ENCODE measurements at places on chromosomes 13 and 19.
A peak's percentile ranks its signal among the peaks of the same experiment; 100 is the strongest.

- no peak for DNase-seq
These were observed 3.0 kb upstream of the APC2 start for GRCh38 chr19:1446713-1447481.

DNA sequence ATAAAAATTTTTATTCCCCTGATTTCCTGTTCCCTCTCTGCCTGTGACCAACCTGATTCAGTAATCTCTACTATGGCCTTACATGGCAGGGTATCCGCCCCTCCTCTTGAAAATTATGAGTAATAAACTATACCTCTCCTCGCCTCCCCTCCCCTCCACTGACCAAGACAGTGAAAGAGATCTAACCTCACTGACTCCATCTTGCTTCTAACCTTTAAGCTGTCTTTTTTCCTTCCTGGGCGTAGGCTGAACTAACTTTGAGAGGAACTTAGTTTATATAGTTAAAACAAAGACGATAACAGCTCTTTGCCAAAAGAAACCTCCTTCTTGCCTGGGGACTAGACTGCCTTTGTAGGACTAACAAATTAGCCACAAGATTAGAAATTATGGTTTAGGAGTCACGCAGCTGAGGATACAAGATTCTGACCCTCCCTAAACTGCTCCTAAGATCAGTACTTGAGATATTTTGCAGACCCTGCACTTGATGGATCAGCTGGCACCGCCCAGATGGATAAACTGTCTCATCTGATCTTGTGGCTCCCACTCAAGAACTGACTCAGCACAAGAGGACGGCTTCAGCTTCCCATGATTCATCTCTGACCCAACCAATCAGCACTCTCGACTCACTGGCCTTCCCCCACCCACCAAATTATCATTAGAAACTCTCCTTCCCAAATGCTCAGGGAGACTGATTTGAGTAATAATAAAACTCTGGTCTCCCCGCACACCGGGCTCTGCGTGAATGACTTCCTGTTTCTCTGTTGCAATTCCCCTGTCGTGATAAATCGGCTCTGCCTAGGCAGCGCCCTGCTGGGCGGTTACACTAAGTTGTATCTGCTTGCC is 187.1 kb downstream of the TDRD3 start:
- peak; percentile 19 for DNase-seq

GRCh38 chr19:2329501-2329916 is 1.0 kb downstream of the SPPL2B start:
- no peak for DNase-seq

- DNase-seq, result no peak
These were observed 279.8 kb upstream of the EDNRB start for GRCh38 chr13:78198419-78198818.

DNA sequence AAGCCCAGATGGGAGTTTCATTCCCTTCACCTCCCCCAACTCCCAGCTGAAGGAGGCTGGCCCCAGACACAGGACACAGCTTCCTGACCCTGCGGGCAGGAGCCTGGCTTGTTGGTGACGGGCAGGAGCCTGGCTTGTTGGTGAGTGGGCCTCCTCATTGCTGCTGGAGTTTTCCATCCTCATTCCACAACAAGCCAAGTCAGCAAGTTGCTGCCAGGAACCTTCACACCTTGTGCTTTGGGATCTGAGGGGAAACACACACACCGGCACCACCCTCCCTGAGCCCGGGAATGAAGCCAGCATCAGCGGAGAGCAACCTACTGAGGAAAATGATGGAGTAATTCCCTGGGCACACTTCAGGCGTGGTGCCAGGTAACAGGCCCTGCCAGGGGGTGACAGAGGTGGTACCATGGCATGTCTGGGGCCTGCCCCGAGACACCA is 74.9 kb downstream of the ALOX5AP start:
- no peak for DNase-seq

- DNase-seq, result no peak
These were observed 17.5 kb downstream of the LATS2 start for GRCh38 chr13:21043898-21044297.

- peak; percentile 71 for DNase-seq
These were observed 32.9 kb upstream of the SACS start for GRCh38 chr13:23466144-23467002.

DNA sequence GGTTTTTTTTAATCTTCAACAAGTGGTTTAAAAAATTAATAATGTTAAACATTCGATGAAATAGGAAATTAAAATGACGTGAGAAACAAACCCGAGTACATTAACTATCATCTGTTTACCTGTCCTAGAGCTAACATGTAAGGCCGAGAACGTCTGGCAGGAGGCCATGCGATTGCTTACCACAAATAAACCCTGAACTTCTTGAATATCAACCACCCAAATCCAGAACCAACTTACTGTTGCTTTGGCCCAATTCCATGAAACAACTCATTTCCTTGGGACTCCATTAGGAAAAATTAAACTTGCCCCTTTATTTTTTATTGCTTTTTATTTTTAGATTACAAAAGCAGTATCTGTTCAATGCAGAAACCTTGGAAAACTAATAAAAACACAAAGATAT is 228.9 kb upstream of the IRS2 start:
- no peak for DNase-seq

GRCh38 chr13:94291631-94292322 is 187.7 kb downstream of the DCT start:
- DNase-seq, result no peak

DNA sequence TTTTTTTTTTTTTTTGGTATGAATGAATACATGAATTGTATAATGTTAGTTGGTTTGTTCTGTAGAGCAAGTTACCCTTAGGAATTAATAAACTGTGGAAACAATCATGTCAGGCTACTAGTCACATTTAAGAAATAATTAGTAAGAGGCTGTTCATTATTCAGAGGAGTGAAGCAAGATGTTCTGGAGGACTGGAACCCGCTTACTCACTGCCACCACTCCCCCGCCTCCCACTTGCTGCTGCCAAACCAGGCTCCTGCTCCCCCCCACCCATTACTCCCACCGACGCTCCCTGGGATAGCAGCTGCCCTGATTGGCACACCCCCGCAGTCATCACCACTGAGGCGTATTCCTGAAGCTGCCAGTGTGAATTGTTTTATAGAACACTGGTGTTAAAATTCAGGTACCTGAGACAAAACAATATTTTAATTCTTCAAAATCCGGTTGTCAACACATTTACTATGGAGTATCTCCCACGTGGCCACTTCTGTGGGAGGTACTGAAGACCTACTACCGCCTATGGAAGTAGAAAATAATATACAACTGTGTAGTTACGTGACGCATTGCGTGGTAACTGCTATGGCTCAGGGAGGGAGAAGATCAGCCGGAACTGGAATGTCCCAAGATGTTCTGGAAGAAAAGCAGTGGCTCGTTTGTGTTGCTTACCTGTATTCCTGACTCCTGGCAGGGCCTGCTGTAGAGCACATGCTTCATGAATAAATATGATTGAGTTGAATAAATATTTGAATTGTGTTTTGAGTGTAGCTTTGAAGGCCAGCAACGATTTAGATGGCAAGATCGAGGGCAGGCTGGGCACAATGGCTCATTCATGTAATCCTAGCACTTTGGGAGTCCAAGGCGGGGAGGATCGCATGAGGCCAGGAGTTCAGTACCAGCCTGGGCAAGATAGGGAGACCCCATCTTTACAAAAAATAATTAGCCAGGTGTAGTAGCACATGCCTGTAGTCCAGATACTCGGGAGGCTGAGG is 1.7 kb downstream of the DPY19L3 start:
- DNase-seq, result no peak

GRCh38 chr13:21075011-21075378 is 13.6 kb upstream of the LATS2 start:
- peak; percentile 57 for DNase-seq

DNA sequence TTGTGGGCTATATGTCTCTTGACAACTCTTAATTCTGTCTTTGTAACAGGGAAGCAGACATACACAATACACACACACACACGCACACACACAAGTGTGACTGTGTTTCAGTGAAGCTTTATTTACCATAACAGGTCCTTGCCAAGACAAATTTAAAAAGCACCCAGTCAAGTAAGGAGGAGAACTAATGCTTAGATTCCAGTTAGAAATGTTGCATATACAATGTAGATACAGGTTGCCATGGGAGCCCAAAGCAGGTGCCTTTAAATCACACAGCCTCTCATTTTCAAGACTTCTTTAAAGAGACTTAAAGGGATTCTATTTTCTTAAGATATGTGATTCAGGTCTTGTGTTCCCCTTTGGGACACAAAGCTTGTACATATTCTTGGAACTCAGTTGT is 1551.9 kb downstream of the EFNB2 start:
- no peak for DNase-seq

DNA sequence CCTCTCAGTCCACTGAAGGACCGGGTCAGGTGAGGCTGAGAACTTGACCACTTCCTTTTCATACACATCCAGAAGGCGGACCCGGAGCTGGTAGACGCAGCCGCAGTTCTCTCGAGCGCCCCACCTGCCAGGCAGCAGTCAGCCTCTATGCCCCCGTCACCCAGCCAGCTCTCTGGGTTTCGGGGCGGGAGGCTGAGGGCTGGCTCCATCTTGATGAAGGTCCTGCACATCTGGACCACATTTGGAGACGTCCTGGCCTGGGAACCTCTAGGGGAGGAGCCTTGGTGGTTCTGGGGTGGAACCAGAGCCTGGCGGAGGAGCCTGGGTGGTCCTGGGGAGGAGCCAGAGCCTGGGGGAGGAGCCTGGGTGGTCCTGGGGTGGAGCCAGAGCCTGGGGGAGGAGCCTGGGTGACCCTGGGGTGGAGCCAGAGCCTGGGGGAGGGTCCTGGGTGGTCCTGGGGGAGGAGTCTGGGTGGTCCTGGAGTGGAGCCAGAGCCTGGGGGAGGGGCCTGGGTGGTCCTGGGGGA is 14.3 kb downstream of the MRPS12 start:
- no peak for DNase-seq

GRCh38 chr13:93496985-93497673 is 270.5 kb downstream of the GPC6 start:
- DNase-seq, result no peak

- no peak for DNase-seq
These were observed 1591.3 kb downstream of the EFNB2 start for GRCh38 chr13:104944176-104944575.

GRCh38 chr13:74444161-74444571 is 310.0 kb upstream of the KLF12 start:
- DNase-seq, result no peak

DNA sequence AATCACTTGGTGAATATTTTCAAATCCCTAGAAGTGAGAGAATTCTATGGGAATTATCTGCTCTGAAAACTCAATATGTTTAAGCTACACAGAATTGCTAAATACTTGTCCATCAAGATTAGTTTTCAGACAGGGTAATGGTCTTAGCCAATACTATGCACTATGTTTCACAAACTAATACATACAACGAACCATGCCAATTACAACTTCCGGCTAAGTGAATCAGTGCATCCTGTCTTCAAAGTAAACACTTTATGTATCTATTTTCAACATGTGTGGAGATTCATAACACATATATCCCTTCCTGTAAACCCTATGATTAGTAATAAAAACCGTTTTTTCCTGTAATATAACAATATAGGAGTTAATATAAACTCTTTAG is 181.5 kb downstream of the POSTN start:
- DNase-seq, result no peak

DNA sequence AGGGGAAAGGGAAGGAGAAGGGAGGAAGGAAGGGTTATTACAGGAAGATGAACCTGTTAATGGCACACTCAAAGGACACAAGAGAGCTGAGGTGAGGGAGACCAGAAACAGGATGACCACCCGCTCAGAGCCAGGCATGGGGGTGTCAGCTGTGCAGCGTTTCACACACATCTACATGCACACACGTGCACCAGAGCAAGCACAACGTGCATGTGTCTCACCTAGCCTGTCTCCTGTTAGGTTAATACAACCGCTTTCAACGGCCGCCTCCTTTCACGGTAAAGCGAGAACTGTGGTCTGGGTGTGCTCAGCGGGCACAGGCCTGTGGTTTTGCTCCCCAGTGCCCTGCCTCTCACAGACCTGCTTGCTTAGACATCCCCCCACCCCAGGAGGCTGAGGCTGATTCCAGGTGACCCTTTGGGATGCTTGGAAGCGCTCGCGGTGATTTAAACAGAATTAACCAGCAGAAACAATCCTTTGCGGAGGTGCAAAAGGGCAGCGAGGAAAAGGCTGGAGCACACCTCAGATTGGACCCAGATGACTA is 27.4 kb downstream of the IRS2 start:
- DNase-seq, result no peak

GRCh38 chr19:6903446-6903845 is 16.1 kb downstream of the ADGRE1 start:
- DNase-seq, result no peak

- DNase-seq, result peak; percentile 84
These were observed 5.3 kb downstream of the DENND1C start for GRCh38 chr19:6476155-6476895.

DNA sequence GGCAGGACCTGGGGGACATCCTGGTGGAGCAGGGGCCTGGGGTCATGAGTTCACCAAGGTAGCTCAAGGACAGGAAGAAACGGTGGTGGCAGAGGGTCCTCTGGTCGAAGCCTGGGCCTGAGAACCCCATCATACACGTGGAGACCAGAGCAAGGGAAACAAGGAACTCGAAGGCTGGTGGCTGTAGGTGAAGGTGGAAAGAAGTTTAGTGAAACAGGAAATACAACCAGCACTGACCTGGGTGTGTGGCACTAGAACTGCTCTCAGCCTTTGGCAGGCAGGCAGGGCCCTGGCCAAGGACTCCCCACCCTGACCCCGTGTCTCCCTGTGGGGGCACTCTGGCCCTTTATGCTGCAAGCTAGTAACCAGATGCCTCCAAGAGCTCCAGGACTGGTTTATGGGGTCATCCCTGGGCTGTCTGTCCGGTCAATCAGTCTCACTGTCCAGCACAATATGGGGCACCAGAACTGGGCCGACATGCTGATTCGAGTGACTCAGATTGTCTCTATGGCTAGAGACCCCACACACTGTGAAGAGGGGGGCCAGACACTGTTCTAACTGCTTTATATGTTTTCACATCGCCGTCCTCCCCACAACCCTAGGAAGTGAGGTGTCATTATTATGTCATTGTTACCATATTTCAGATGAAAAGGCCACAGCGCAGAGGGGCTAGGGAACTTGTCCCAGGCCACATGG is 3.8 kb downstream of the COX6B2 start:
- DNase-seq, result no peak

- DNase-seq, result no peak
These were observed 30.4 kb downstream of the ZNF536 start for GRCh38 chr19:30402436-30403202.

All from activated CD4-positive, alpha-beta T cell treated with anti-CD3 and anti-CD28 coated beads for 48 hours (primary cell).